ENCODE measurements at places on chromosomes 1 and 21. TPM values are rescaled to one million over a fixed set of nuclear protein-coding genes. Genes with fewer than 3 reads are reported as not detected.

GRCh38 chr1:112304612-112305011 is 91.4 kb upstream of the CTTNBP2NL start:
- no peak overlapping the region for H3K4me3 ChIP-seq
- no peaks in the 10 kb centered on the region for H3K27me3 ChIP-seq
- H3K4me1 ChIP-seq = no peaks in the 10 kb centered on the region

GRCh38 chr21:41593051-41593759 is 85.2 kb upstream of the TMPRSS2 start:
- H3K27me3 ChIP-seq = no peaks in the 10 kb centered on the region
- H3K27ac ChIP-seq = no peak overlapping the region
- H3K4me1 ChIP-seq = no peaks in the 10 kb centered on the region
- no peak overlapping the region for H3K4me3 ChIP-seq

- no peak overlapping the region for H3K27ac ChIP-seq
- no peak for DNase-seq
- H3K27me3 ChIP-seq = peaks cover 7% of the 10 kb centered on the region
- H3K4me3 ChIP-seq = no peak overlapping the region
- H3K4me1 ChIP-seq = peaks cover 18% of the 10 kb centered on the region
- H3K36me3 ChIP-seq = no peaks in the 10 kb centered on the region
These were observed 40.0 kb upstream of the DISP3 start for GRCh38 chr1:11438996-11439395.

DNA sequence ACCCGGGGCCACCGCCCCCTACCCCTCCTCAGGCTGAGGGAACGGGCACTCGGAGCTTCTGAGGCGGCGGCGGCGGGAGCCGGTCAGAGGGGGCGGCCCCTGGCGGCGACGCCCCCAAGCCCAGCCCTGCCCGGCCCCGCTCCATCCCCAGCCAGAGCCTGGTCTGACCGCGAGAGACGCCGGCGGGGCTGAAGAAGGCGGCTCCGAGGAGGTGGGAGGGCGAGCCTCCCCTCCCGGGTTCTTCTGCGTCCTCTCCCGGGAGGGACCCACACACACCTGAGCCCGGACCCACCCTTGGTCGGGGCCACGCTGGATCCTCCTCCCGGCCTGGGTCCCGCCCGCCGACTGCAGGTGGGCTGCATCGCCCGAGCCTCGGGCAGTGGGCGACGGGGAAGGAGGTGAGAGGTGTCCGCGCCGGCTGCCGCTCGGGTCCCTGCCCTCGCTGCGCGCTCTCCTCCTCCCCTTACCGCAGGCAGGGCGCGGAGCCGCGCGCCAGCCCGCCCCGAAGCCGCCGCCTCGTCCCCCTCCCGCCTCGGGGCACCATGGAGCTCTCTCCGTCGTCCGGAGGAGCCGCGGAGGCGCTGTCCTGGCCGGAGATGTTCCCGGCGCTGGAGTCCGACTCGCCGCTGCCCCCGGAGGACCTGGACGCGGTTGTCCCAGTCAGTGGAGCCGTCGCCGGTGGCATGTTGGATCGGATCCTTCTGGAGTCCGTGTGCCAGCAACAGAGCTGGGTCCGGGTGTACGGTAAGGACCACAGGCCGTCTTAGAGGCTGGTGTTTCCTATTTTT is at the start of gene RASAL2:
Gene RASAL2, plus strand, starts transcription at position 154 of the 788 bp plus-strand sequence. Its CDS starts 389 bp downstream, at position 543.
- no peak for DNase-seq
- H3K4me1 ChIP-seq = peaks cover 9% of the 10 kb centered on the region
- H3K36me3 ChIP-seq = no peaks in the 10 kb centered on the region
- peak within 1 kb of the TSS; percentile 30 for H3K4me3 ChIP-seq
- H3K27me3 ChIP-seq = peaks cover 21% of the 10 kb centered on the region

GRCh38 chr1:206144605-206145004 is 27.4 kb upstream of the AVPR1B start:
- H3K27me3 ChIP-seq = peaks cover 6% of the 10 kb centered on the region
- no peak overlapping the region for H3K4me3 ChIP-seq
- no peak for DNase-seq
- H3K36me3 ChIP-seq = no peaks in the 10 kb centered on the region
- H3K27ac ChIP-seq = no peak overlapping the region

DNA sequence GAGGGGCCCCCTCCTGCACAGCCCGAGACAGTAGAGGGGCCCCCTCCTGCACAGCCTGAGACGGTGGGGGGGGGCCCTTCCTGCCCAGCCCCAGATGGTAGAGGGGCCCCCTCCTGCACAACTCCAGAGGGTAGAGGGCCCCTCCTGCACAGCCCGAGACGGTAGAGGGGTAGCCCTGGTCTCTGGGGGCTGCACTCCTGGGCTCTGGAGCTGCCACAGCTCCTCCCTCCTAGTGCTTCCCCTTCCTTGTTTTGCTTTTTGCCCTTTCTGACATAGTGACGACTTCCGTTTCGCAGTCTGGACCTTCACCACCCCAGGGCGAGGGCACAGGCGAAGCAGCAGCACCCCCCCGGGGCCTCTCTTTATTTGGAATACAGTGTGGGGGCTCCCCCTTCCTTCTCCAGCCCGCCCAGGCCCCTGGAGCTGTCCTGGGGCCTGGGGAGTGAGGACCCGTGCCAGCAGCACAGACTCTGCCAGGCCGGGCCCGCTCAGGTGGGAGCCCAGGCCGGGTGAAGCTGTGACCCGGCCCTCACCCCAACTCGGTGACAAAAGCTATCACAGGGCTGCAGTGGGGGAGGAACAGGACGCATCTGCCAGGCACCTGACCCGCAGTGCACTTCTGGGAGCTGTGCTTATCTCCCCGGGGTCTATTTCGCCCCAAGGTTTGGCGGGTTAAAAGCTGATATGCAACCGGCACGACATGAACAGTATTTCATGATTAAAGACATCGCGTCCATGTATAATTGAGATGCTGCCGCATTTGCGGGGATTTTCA is 1.1 kb upstream of the PRXL2B start:
- H3K27ac ChIP-seq = peak overlapping the region; percentile 97
- peaks cover 70% of the 10 kb centered on the region for H3K4me1 ChIP-seq
- H3K27me3 ChIP-seq = no peaks in the 10 kb centered on the region
- DNase-seq = peak; percentile 54
- H3K4me3 ChIP-seq = peak overlapping the region; percentile 85
- peaks cover 8% of the 10 kb centered on the region for H3K36me3 ChIP-seq

DNA sequence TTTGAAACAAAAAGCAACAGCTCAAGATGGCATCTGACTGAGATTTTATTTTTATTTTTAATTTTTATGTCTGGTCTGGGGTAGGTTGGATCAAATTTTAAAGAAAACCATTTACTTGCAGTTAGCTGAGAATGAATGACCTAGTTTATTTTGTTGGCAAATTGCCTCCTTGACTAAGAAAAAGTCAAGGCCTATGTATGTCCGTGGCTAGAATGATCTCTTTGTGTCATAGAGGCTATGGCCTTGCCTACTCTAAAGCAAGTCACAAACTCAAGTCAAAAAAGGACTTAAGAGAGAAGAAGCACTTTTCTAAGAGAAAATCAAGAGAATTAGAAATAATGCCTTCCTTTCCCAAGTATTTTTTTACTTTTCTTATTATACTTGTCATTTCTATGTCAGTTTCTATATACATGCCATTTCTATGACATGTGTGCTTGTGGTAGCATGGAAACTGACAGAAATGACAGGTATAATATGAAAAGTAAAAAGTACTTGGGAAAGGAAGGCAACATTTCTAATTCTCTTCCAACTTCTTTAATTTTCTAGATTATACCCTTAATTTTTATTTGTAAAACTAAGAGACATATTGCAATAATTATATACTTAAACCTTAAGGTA is 136.7 kb downstream of the CENPF start:
- DNase-seq = no peak
- no peaks in the 10 kb centered on the region for H3K4me1 ChIP-seq
- H3K27ac ChIP-seq = no peak overlapping the region
- H3K36me3 ChIP-seq = no peaks in the 10 kb centered on the region
- no peak overlapping the region for H3K4me3 ChIP-seq

GRCh38 chr1:67345556-67345955 is 37.9 kb downstream of the IL12RB2 start:
- H3K27ac ChIP-seq = no peak overlapping the region
- H3K27me3 ChIP-seq = no peaks in the 10 kb centered on the region
- DNase-seq = no peak
- no peaks in the 10 kb centered on the region for H3K36me3 ChIP-seq
- no peak overlapping the region for H3K4me3 ChIP-seq

GRCh38 chr21:26798856-26799751 is 46.1 kb downstream of the ADAMTS1 start:
- no peak for DNase-seq
- H3K27ac ChIP-seq = no peak overlapping the region
- H3K4me3 ChIP-seq = no peak overlapping the region

- H3K36me3 ChIP-seq = no peaks in the 10 kb centered on the region
- no peak overlapping the region for H3K4me3 ChIP-seq
- no peaks in the 10 kb centered on the region for H3K27me3 ChIP-seq
- peak overlapping the region; percentile 76 for H3K27ac ChIP-seq
These were observed 67.1 kb downstream of the CD58 start for GRCh38 chr1:116503546-116504307.

GRCh38 chr1:81174811-81175476 is 625.8 kb upstream of the ADGRL2 start:
- no peaks in the 10 kb centered on the region for H3K4me1 ChIP-seq
- no peaks in the 10 kb centered on the region for H3K36me3 ChIP-seq
- H3K27me3 ChIP-seq = no peaks in the 10 kb centered on the region
- no peak for DNase-seq
- H3K27ac ChIP-seq = no peak overlapping the region

DNA sequence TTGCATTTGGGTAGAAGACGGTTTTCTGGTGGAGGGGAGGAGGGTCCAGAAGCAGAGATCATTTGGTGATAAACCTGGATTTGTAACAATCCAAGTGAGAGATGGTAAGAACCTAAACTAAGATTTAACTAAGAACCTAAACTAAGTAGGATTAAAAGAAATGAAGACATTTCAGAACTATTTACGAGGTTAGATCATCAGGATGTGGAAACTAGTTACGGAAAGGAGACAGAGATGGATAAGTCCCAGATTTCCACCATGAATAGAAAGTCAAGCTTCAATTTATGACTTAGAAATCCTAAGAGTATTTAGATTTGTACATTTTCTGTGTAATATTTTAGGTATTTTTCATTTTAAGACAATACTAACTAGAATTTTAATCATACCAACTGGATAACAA is 86.3 kb downstream of the SEC16B start:
- H3K27me3 ChIP-seq = no peaks in the 10 kb centered on the region
- no peak overlapping the region for H3K27ac ChIP-seq
- DNase-seq = no peak
- H3K4me3 ChIP-seq = no peak overlapping the region

- H3K4me3 ChIP-seq = no peak overlapping the region
- H3K36me3 ChIP-seq = no peaks in the 10 kb centered on the region
- DNase-seq = no peak
- no peak overlapping the region for H3K27ac ChIP-seq
- no peaks in the 10 kb centered on the region for H3K4me1 ChIP-seq
These were observed 415.6 kb downstream of the NPHP4 start for GRCh38 chr1:5576673-5577065.

DNA sequence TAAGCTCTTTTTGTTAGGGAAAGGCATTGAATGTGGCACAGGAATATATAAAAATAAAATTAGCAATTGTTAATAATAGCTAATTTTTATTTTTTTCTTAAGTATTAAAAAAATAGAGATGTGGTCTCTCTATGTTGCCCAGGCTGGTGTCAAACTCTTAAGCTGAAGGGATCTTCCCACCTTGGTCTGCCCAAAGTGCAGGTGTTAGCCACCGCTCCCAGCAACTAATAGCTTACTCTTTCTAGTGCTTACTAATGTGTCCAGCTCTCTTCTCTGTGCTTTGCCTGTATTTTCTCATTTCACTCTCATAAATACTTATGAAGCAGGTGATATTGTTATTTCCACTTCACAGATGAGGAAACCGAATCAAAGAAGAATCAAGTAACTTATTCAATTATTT is 13.4 kb upstream of the IL24 start:
- no peaks in the 10 kb centered on the region for H3K27me3 ChIP-seq
- no peaks in the 10 kb centered on the region for H3K4me1 ChIP-seq
- no peak for DNase-seq

GRCh38 chr1:115828101-115829022 is 12.6 kb downstream of the NHLH2 start:
- peaks cover 39% of the 10 kb centered on the region for H3K27me3 ChIP-seq
- H3K36me3 ChIP-seq = no peaks in the 10 kb centered on the region
- H3K4me3 ChIP-seq = peak overlapping the region; percentile 36
- H3K27ac ChIP-seq = no peak overlapping the region
- DNase-seq = no peak

GRCh38 chr1:228013935-228014930 is 7.4 kb downstream of the WNT3A start:
- DNase-seq = no peak
- H3K4me1 ChIP-seq = peaks cover 5% of the 10 kb centered on the region
- H3K27me3 ChIP-seq = peaks cover 5% of the 10 kb centered on the region
- H3K4me3 ChIP-seq = no peak overlapping the region
- no peak overlapping the region for H3K27ac ChIP-seq
- H3K36me3 ChIP-seq = no peaks in the 10 kb centered on the region

- no peaks in the 10 kb centered on the region for H3K4me1 ChIP-seq
- no peak overlapping the region for H3K4me3 ChIP-seq
- H3K36me3 ChIP-seq = no peaks in the 10 kb centered on the region
- no peak overlapping the region for H3K27ac ChIP-seq
- no peak for DNase-seq
- H3K27me3 ChIP-seq = no peaks in the 10 kb centered on the region
These were observed 344.1 kb downstream of the DISC1 start for GRCh38 chr1:231970684-231971083.

DNA sequence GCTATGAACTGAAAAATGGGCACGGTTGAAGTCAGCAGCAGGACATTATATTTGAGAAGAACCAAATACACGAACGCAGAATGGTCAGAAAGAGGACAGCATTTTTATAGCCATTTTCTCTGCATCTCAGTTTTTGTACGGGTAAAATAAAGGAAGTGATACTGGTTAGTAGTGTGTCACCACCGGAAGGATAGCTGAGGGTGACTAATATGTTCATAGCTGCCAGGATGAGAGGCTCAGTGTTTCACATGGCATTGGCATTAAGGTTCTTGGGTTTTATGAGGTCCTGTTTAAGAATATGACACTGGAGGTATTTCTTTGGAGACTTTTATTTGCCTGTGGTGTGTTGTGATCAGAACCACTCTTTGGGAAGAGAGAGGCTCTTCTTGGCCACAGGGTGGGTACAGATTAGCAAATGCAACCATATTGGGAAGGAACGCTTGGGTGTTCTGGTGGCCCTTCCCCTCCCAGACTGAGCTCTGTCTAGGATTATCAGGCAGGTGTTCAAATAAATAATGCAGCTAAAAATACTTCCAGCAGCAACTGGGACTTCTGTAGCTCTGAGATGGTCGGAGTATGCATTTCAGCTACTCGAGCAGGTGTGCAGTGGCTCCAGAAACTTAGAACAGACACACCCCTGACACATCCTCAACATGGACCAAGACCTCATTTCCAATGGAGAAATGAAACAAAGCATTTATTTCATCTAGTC is 158.2 kb downstream of the PBX1 start:
- no peak overlapping the region for H3K27ac ChIP-seq
- no peak overlapping the region for H3K4me3 ChIP-seq
- no peaks in the 10 kb centered on the region for H3K27me3 ChIP-seq
- no peaks in the 10 kb centered on the region for H3K4me1 ChIP-seq

The OR10R2 gene
- not detected for total RNA-seq

The LINGO4 gene
- 0.16 TPM for total RNA-seq

The CAPN9 gene
- total RNA-seq = not detected

The HHIPL2 gene
- total RNA-seq = 0.77 TPM

The F13B gene
- not detected for total RNA-seq

The WDR64 gene
- total RNA-seq = 0.67 TPM

The LRRC8D gene
- total RNA-seq = 18.2 TPM

The MYOM3 gene
- not detected for total RNA-seq
